ENCODE measurements at places on chromosomes 12 and 14.

DNA sequence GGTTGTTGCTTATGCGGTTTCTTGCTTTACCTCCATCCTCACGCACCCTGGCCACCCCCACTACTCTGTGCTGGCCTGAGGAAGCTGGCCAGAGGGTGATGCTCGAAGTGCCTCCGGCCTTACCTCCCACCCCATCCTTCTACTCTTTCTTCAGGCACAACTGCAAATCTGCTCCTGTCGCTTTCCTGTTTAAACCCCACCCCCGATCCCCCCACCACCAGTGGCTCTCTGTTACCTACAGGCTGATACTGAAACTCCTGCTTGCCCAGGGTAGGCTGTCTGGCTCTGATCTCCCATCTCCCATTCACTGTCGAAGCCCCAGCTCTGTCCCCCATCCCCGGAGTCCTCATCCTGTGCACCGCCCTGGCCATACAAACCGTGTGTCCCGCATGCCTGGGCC lies 111.5 kb downstream of the PRMT8 start:
- no peak for DNase-seq

- DNase-seq = no peak
These were observed 88.9 kb upstream of the SLC38A2 start for GRCh38 chr12:46461459-46461858.

DNA sequence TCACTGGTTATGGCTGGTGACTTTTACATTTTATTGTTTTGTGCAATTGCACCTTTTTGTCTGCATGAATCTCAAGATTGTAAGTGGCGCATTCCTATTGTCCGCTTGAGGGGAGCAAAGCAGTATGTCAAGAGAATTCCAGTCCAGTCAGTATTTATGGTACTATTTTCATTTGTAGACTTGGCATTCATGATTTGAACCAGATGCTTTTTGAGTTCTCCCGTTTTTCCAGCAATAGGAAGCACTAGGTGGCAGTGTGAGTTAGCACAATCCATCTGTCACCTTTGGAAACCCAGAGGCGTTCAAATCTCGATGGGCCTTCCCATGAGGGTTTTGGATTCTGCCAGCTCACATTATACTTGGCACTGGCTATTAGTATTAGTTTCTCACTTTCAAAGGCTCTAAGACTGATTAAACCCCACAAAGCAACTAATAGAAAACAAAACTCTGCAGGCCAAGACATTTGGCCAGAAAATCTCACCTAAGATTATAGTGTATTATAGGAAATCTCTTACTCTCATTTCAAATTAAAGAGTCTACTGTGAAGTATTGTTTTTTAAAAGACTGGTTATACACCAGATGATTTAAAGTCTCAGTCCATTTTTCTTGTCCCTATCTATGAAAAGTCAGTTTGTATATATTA lies 2.2 kb downstream of the DACT1 start:
- no peak for DNase-seq

DNA sequence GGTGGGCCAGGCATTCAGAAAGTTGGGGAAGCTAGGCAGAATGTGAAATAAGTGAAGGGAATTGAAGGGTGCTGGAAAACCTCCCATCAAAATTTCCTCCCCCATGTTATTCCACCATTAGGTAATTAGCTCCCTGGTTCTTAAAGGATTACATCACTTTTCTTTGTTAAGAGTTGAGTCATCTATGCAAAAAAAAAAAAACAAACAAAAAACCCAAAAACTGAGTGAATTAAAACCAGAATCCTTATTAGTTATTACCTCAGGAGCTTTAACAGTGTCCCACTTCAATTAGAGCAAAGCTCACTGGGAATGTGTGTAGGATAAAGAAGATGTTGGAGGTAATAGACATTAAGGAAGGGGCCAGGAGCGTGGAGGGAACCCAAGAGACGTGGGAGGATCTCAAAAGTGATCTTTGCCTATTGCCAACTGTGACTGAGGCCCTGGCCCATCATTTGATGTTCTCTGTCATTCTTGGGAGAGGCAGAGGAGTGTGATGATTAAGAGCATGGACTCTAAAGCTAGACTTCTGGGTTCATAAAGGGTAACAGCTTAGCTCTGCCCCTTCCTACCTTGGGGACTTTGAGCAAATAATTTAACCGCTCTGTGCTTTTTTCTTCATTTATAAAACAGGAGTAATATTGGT lies 364.7 kb downstream of the APAF1 start:
- no peak for DNase-seq

DNA sequence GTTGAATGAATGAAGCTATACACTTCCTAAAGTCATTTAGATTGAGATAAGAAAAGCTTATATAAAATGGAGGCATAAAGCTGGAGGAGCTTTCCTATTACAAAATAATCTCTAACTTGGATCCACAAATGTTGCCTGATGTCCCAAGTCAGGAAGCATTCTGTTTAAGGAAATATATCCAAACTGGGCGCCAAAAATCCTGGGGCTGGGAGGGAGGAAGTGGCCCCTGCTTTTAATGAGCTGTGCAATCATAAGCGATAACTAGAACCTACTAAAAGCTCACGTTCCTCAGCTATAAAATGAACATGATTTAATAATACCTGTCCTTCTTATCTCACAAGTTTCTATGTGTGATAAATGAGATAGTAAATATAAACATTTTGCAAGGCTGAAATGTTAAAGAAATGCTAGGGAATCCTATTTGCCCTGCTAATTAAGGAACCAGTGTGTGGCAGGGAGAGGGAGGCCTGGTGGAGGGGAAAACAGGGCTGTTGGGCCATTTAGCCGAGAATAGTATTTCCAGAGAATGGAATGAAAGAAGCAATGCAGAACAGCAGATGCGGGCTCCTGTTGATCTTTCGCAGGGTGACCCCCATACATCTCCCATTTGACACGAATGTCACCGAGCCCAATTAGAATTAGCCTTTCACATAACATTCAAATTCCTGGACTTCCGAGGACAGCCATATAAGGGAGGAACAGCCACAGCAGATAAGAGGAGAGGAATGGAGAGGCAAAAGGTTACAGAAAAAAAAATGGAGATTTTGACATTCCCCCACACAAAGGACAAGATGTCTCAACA lies 25.9 kb downstream of the DUSP6 start:
- no peak for DNase-seq

- peak; percentile 80 for DNase-seq
These were observed 70.2 kb downstream of the ETV6 start for GRCh38 chr12:11719678-11720099.

DNA sequence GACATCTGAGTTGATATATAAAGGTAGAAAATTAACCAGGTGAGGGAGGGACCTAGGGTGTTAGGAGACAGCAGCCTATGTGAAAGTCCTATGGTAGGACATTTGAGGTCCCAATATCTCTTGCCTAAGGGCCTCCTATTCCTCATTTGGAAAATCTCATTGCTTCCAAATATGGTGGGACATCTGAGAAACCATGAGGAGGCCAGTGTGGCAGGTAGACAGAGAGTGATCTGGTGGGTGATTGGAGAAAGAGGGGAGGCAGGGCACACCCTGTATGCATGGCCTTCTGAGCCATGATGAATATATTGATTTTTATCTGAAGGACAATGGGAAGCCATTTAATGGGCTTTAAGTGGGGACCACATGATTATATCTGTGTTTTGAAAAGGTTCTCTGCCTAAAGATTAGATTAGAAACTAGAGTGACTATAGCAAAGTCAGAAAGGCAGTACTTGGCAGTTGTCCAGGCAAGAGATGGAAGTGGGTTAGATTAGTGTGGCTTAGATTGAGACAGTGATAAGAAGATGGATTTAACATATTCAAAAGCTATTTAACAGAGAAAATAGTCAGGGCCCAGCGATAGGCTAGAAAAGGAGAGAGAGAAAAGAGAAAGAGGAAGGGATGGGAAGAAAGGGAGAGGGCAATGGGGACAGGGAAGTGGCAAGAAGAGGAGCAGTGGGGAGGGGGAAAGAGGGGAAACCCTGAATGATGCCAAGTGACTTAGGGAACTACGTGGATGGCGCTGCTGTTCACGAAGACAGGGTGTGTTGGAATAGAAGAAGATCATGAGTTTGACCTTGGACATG lies 237.2 kb upstream of the SRRM4 start:
- no peak for DNase-seq

- no peak for DNase-seq
These were observed 62.0 kb downstream of the DYRK2 start for GRCh38 chr12:67710582-67710981.

- no peak for DNase-seq
These were observed 39.4 kb downstream of the MIPOL1 start for GRCh38 chr14:37237094-37237493.

- no peak for DNase-seq
These were observed 10.3 kb downstream of the PACS2 start for GRCh38 chr14:105324871-105325270.

DNA sequence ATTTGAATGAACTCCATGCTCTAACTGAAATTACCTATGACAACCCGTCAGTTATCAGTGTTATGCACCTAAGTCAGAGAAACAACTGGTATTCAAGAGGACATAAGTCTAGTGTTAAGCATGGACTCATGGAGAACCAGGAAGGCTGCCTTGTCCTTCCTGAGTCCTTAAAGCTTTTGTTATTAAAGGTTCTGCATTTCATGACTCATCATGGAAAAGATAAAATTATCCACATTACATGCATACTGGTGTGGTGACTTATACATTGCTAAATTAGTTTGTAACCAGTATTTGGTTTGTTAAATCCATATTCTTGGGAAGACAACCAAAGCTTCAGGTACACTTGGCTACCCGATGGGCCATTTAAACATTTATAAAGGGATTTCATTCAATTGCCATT lies 6.5 kb upstream of the OR4E1 start:
- peak; percentile 76 for DNase-seq

DNA sequence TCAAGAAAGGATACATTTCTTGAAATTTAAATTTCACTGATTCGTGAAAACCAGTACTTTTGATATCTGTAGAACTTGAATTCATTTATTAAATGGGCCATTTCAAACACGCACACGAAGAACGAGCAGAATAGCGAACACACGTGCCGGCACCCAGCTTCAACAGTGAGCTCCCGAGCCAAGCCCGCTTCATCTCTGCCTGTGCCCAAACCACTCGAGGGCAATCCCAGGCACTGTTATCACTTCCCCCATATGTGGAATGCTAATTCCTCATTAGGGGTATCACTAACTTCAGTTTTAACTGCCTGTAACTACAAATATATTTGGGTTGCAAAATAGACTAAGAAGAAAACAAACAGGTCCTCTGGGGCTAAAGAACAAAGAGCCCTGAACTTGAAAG lies 48.0 kb downstream of the AMN start:
- no peak for DNase-seq

All from HS-27A (cell line).